Smooth muscle cell of trachea (primary cell): ENCODE measurements at places on chromosomes 3 and 15. TPM values are rescaled to one million over a fixed set of nuclear protein-coding genes. Genes with fewer than 3 reads are reported as not detected.

Gene TNNC1
- total RNA-seq: 0.66 TPM in 1 of 2 replicates, not detected in the other

Gene SNURF
- 14.0 and 17.2 TPM in 2 replicates for total RNA-seq

Gene ACP3
- total RNA-seq: 0.99 and 4.5 TPM in 2 replicates

Gene VGLL4
- 33.9 and 52.6 TPM in 2 replicates for total RNA-seq

Gene UCN2
- total RNA-seq: 1.2 and 1.3 TPM in 2 replicates

Gene SAMD7
- total RNA-seq: not detected in 2 replicates

Gene PP2D1
- not detected in 2 replicates for total RNA-seq

Gene AGTR1
- total RNA-seq: 2.3 and 3.3 TPM in 2 replicates

Gene VILL
- 8.0 and 8.3 TPM in 2 replicates for total RNA-seq

Gene TMEM207
- total RNA-seq: not detected in 2 replicates

Gene PTPRG
- 54.1 and 58.2 TPM in 2 replicates for total RNA-seq

Gene EFCAB12
- total RNA-seq: under 0.01 and 0.15 TPM in 2 replicates

Gene CHRFAM7A
- under 0.01 and 0.17 TPM in 2 replicates for total RNA-seq

Gene SEMA5B
- total RNA-seq: not detected in 2 replicates

Gene C3orf70
- total RNA-seq: 0.66 and 0.87 TPM in 2 replicates

Gene PLA2G4E
- total RNA-seq: under 0.01 TPM in 1 of 2 replicates, not detected in the other

Gene ZPLD1
- not detected in 2 replicates for total RNA-seq

Gene FRMD4B
- total RNA-seq: under 0.01 and 6.0 TPM in 2 replicates

Gene DALRD3
- total RNA-seq: 63.6 and 66.0 TPM in 2 replicates

Gene SKOR1
- 0.15 and 0.17 TPM in 2 replicates for total RNA-seq

Gene PIF1
- 5.0 and 19.1 TPM in 2 replicates for total RNA-seq

Gene ELL3
- 3.3 and 7.4 TPM in 2 replicates for total RNA-seq

Gene CALML4
- total RNA-seq: 0.50 and 3.6 TPM in 2 replicates

Gene LRRC2
- total RNA-seq: under 0.01 and 0.99 TPM in 2 replicates

Gene CADM2
- 0.15 and 0.17 TPM in 2 replicates for total RNA-seq

Gene GOLGA6L7
- total RNA-seq: not detected in 2 replicates

Gene GPR156
- 0.44 and 0.50 TPM in 2 replicates for total RNA-seq

Gene SCG5
- total RNA-seq: 15.3 and 21.5 TPM in 2 replicates

Gene SLC12A8
- 5.4 and 10.9 TPM in 2 replicates for total RNA-seq

Gene KLHL40
- not detected in 2 replicates for total RNA-seq

Gene CLDN16
- total RNA-seq: not detected in 2 replicates

Gene PTH1R
- total RNA-seq: 0.66 TPM in 1 of 2 replicates, not detected in the other

Gene SLC25A20
- 18.5 and 28.8 TPM in 2 replicates for total RNA-seq
